Activated CD4-positive, CD25-positive, alpha-beta regulatory T cell (primary cell): ENCODE measurements at places on chromosomes 12 and 14.

GRCh38 chr12:30067146-30067545 is 283.4 kb upstream of the TMTC1 start:
- no peak for DNase-seq

GRCh38 chr12:120833849-120834248 is 70.3 kb downstream of the SPPL3 start:
- no peak for DNase-seq

DNA sequence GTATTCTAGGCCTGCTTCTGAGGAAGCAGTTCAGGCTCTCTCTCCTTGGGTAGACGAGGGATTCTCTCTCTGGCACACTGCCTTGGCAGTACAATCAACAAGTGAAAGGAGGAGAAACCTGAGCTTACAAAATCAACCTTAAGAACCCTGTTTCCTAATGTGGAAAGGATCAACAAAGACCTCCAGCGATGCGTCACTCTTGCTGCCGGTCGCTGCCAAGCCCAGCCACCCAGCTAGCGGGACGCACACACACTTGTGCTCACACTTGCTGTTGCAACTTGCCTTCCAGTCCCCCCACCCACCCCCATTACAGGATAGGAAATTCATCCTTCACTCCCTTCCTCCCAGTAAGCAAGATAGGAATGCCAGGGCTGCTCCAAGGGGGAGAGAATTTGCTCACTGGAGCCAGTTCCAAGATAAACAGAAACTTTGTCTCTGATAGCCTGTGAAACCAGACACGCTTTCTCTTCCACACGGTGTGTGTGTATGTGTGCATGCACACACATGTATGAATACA is 144.3 kb downstream of the BCL11B start:
- DNase-seq, result no peak

DNA sequence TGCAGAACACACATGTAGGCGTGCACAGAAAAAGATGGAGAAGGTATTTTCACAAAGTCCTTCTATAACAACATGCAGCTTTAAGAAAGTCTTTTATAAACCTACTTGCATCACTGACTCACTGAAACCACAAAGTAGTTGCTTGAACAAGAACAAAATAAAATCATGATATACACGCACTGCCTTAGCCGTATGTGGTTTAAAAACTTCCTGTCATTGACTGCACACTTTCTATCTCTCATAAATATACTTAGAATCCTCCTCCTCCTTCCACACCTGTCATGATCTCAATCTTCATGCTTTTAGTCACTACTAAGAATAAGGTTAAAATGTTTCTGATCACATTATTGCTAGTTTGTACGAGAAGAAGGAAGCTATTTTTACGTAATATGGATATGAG is 31.8 kb upstream of the RAD51AP1 start:
- no peak for DNase-seq

DNA sequence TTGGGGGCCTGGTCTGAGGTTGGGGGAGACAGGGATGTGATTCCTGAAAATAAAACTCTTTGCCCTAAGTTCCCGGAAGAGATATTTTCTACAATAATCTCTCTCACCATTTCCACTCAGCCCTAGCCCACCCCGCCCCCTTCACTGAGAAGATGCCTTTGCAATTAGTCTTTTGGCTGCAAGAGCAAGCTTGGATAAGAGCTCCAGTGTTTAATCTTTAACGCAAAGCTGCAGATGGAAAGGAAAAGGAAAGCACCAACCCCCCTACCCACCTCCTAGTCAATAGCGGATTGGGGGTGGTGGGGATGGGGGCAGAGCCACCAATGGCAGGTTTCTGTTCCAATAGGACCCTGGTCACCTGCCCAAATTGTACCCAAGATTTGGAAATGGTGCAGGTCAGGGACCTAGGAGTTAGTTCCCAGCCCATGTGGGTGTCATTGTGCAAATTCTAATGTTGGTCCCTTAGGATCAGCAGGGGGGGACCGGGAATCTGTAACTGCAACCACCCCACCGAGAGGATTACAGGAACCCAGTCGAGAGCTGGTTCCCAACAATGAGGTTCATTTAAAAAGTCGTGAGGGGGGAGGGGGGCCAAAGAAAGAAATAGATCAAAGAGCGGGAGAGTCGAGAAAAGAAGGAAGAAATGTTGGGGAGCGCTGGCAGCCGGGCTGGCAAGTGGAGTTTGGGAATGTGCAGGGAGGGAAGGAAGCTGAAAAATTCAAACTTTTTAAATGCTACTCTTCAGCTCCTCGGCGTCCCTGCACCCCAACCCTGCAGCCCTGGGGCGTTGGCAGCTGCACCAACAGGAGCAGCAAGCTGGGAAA is 1.6 kb downstream of the ZFP36L1 start:
- no peak for DNase-seq

DNA sequence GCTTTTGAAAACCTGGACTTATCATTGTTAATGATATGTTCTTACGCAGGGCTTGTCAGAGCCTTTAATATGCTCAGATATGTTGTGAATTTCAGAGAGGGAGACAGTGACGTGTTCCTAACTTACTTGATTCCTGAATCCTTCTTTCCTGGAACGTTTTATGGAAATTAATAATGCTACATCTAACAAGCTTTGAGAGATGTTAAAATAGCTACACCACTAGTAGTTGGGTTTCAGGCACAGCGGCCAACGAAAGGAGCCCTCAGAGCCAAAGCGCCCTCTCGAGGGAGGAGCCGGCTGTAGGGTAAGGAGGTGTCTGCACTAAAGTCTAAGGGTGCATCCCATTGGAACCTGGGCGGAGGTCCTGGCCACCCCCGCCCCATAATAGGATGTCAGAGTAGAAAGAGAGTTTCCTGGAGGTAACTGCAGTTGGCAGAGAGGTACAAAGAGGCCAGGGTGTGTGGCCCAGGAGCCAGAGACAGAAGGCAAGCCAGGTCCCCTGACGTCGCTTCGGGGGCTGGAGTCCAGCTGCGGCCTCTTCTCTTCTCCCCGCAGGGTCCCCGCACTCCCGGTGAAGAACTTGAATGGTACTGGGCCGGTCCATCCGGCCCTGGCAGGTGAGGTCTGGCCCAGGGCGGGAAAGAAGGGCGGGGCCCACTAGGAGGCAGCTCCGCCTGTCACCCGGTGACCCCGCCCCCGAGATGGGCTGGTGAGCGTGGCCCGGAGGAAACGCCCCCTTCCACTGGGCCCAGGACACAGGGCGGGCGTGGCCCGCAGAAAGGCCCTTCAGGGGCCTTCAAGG is 36.3 kb downstream of the DTX1 start:
- DNase-seq, result no peak

DNA sequence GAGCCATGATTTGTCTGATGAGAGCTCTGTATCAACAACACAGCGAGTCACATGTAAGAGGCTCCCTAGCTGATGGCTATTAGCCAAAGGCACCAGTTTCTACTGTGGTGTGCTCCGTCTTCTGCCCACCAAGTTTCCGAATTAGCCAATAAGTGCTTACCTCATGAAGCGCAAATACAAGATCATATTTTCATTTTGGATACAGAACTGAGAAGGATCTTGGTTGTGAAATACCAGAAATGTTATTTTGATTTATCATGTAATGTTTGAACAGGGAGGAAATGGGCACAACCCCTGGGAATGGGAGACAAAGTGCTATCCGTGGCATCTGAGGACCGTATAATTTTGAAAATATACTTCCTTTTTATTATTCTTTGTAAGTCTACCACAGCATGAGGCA is 234.3 kb downstream of the DACT1 start:
- no peak for DNase-seq

GRCh38 chr14:87975636-87976035 is 17.3 kb downstream of the GALC start:
- DNase-seq, result no peak
